ENCODE measurements at places on chromosomes 11 and 22.

- DNase-seq = no peak
These were observed 4.0 kb upstream of the WNT11 start for GRCh38 chr11:76209973-76210930.

DNA sequence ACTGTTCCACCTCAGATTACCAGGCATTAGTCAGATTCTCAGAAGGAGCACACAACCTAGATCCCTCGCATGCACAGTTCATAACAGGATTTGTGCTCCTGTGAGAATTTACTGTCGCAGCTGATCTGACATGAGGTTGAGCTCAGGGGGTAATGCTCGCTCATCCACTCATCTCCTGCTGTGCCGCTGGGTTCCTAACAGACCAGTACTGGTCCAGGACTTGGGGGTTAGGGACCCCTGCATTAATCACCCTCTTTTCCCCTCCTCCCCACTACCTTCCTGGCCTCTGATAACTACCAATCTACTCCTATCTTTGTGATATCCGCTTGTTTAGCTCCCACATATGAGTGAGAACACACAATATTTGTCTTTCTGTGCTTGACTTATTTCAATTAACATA is 83.5 kb upstream of the FSHB start:
- DNase-seq = no peak

DNA sequence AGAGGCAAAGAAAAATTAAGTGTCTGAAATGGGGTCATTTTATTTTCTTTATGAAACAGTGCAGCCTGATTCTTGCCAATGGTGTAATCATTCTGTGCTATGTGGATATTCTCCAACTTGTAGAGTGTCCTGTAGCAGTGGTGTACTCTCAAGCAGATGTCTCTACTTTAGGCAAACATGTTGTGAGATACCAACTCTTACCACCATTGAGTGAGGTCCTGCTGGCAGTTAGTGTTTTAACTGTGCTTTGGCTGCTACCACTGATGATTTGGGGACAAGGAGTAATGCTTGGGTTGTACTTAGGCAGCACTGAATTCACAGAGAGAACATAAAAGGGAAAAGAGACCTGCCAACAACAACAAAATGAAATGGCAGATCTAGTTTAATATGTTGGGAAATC is 122.5 kb downstream of the APIP start:
- no peak for DNase-seq

DNA sequence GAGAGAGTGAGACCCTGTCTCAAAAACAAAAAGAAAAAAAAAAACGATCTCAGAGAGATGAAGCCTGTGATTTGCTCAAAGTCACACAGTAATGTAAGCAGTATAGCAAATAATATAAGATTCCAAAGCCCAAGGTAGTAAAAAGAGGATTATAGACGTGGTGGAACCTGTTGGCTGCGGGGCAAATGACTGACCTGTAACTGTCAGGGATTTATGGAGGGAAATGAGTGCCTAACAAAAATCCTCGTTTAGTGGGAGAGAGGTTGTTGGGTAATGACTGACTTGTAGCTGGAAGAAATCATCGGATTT is 723 bp upstream of the CLP1 start:
- no peak for DNase-seq

DNA sequence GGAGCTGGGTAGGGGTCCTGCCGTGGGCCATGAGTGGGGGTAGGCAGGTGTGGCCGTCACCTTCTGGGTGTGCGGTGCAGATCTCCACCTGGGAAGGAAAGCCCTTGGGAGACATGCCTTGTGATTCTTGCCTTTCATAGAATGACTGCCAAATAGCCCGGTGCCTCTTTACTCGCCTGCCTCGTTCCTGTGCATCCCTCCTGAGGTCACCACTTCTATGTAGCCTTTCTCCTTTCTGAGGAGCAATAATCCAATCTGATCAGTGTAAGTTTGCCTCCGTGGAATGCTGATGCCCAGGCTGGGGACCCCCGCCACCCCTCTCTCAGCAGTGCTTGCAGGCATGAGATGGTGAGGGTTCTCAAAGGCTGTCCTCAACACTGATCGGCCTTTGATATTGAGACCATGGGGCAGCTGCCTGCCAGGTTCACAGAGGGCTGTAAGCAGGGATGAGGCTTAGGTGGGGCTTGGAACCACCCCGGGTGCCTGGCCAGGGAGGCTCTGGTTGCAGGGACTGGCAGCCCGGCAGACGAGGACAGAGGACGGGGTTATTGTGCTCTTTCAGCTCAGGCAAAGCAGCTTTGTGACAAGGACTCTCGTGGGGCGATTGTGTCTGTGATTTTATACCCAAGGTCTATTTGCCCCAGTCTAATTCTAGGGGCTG is 86.1 kb upstream of the WNT7B start:
- no peak for DNase-seq

DNA sequence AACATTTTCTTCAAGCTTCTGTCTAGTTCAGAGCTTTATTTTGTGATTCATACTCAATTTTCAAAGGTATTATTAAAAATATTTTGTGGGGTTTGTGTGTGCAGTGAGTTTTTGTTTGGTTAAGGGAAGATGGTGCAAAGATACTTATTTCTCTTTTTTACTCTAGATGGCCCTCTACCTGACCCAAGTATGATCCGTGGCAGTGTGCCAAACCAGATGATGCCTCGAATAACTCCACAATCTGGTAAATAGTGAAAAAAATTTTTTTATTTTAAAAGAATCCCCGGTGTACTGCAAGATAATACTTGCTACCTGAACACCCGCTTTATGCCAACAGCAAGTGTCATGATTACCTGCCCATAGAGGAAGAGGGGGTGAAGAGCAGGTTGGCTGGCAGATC is 54.2 kb downstream of the EP300 start:
- DNase-seq = no peak

- DNase-seq = no peak
These were observed 39.3 kb downstream of the DUSP8 start for GRCh38 chr11:1532606-1533341.

- DNase-seq = no peak
These were observed 107.4 kb downstream of the SEZ6L start for GRCh38 chr22:26276529-26277160.

DNA sequence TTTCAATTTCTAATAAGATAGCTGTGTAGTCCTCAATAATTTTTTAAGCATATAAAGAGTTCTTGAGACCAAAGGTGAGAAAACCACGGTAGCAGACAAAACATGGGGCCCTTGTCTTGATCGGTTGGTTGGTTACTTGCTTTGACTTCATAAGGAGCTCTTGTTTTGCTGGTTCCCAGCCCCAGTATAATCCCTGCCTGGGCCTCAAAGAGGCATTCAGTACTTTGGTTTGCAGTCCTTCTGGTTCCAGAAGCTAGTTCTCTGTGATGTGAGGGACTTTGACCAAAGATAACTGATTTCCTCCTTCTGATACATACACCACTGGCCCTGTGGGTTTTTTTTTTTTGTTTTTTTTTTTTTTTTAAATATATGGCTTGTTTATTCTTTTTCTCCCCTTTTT is 17.1 kb downstream of the MARK2 start:
- no peak for DNase-seq

- DNase-seq = no peak
These were observed 12.5 kb downstream of the DDX25 start for GRCh38 chr11:125916683-125917347.

DNA sequence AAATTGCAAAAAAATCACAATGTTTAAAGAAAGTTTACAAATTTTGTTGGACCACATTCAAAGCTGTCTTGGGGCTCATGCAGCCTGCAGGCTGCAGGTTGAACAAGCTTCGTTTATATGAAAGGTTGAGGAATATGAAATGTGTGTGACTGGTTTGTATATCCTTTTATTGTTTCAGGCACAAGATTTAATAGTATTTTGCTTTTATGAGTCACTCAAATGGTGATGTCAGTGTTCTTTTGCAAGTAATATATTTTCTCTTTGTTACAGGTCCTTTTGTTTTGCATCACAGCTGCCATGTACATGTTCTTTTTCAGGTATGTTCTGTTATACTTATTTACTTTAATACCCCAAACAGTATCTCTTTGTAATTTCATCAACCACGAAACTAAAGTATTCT is 198.6 kb downstream of the TMEM135 start:
- no peak for DNase-seq

- no peak for DNase-seq
These were observed 6.4 kb upstream of the SLC17A6 start for GRCh38 chr11:22331771-22332170.

- no peak for DNase-seq
These were observed 78.0 kb upstream of the PPARA start for GRCh38 chr22:46072110-46072881.

DNA sequence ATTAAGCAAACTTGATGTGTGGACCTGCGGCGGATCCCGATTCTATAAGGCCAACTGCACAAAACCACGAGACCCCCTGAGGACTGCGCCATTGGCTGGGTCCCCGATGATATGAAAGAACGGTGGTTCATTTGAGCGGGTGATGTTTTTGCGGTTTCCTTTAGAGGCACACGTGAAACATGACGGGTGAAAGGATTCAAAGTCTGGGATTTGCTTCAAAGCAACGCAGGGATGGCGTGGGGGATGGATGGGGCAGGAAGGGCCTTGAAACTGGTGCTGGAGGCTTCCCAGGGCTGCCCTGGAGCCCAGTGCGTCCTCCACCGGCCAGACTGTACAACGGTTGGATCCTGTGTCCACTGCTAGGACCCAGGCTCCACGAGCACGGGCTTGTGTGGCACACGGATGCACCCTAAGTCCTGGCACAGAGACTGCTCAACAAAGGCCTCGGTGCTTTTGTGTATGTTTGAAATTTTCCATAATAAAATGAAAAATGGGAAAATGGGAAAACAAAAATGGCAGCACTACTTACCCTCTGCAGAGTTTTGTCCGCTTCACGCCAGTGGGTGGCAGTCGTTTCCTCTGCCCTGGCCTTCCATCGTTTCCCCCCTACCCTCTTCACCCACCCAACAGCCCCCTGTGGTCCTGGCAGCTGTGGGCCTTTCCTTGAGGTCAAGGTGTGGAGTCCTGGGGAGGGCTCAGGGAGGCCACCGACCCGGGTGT is 3.6 kb downstream of the ASCL2 start:
- no peak for DNase-seq

GRCh38 chr11:79413268-79413667 is 27.6 kb downstream of the TENM4 start:
- DNase-seq = no peak

DNA sequence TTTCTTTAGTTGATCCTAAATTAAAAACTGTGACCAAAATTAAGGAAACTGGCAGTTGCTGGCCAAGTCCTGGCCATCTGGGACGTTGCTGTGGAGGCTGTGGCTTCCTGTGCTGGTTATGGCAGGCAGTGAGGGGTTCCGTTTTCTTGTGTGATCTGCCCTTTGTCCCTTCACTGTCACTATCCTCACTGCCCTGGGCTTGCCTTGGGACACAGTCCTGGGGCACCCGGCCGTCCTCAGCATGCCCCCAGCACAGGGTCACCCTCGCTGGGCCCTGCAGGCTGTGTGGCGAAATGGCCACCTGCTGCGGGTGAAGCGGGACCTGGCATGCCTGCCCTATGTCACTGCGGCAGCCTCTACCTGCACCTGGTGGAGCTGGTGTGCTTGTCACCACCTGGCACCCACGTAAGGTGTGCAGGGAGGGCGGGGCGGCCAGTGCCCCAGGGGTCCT is 52.5 kb upstream of the SLC22A12 start:
- DNase-seq = no peak

GRCh38 chr22:36235585-36235984 is 3.7 kb downstream of the APOL2 start:
- DNase-seq = no peak

- DNase-seq = no peak
These were observed 48.1 kb upstream of the SHISAL1 start for GRCh38 chr22:44360668-44361381.

DNA sequence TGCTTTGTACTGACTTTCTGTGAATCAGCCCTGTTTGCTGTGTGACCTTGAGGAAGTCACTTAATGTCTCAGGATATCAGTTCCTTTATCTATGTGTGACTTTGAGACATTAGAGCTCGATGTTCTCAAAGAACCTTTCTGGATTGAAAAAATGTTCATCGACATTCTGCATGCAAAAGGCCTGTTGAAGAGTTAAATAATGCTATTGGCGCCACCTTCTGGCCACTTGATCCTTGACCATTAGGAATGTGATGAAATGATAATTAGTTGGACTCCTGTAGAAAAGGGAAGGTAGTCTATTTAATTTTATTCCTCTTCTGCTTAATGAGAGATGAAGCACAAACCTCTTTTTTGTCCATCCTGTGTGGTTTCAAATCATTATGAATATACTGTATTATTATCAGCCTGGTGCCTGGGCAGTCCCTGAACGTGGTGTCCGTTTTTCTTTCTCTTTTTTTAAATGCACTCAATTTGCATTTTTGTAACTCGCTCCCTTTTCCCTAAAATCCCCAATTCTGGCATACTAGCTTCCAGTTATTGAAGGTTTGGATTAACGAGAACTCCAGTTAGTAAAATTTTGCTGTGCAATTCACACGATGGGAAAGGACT is 20.7 kb downstream of the ELF5 start:
- peak; percentile 19 for DNase-seq

DNA sequence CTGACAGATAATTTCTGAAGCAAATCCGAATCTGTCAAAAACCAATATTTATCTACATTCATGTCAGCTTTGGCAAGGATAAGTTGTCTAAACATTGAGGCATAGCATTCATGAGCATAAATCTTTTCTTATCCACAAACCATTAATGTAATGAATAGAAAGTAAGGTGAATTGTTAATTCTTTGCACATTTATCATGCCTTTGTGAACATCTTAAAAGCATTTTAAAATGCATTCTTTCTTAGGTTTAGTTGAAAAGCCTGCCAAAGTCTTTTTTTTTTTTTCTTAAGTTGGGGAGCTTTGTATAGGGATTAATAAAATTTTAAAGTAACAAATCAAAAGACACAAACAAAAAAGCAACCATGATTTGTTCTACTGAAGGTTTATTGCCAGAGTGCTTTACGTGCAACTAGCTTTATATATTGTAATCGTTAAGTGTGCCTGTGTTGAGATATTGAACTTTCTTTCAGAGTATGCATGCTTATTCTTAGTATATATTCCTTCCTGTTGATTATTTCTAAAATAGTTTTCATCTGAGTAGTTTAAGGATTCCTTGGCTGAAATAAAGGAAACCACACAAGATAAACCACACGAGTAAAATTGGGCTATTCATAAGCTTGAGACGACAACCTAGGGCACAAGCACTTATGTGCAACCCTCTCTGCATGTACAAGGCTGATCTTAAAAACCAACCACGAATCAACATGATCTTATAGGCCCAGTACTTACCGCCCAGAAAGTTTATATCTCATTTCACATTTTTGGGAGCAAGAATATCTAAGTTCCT is 1110.9 kb upstream of the CNTN5 start:
- no peak for DNase-seq

- no peak for DNase-seq
These were observed 17.9 kb upstream of the FBLN1 start for GRCh38 chr22:45484742-45485141.

DNA sequence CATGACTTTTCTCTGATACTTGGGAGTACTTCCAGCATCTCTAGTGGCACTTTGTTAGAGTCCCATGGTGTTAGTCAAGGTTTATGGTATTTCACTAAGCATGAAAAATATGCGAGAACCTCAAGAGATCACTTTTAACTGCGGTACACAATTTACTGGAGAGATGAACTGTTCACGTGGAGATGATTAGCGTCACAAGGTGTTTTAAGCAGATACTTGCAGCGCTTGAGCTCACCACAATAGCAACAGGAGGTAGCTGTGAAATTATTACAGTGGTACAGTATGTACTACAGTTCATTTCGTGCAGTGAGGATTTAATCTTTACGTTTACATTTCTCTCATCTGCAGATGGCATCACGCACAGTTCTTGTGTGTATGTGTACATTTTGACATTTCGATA is 4.5 kb downstream of the PARVA start:
- DNase-seq = no peak

- DNase-seq = no peak
These were observed 17.3 kb upstream of the PKNOX2 start for GRCh38 chr11:125147280-125147679.
